ENCODE measurements at places on chromosomes 2 and 18. TPM values are rescaled to one million over a fixed set of nuclear protein-coding genes. Genes with fewer than 3 reads are reported as not detected.
A peak's percentile ranks its signal among the peaks of the same experiment; 100 is the strongest.

GRCh38 chr2:46557788-46558187 is 78.4 kb downstream of the TMEM247 start:
- DNase-seq, result no peak

DNA sequence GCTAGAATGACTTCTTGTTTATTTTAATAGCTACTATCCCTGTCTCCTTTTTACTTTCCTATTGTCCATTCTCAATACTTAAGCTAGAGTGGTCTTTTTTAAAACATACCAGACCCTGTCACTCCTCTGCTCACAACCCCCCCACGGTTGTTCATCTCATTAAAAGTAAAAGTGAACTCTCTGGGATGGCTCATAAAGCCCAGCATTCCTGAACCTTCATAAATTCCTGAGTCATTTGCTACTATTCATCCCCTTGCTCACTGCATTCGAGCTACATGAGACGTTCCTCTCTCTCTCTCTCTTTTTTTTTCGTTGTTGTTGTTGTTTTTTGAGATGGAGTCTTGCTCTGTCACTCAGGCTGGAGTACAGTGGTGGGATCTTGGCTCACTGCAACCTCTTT is 148.7 kb upstream of the DSEL start:
- DNase-seq, result no peak

The MRPS9 gene
- 30.6 TPM for total RNA-seq

The CXCR2 gene
- total RNA-seq, result not detected

GRCh38 chr2:212357606-212358005 is 181.0 kb downstream of the ERBB4 start:
- DNase-seq, result no peak

DNA sequence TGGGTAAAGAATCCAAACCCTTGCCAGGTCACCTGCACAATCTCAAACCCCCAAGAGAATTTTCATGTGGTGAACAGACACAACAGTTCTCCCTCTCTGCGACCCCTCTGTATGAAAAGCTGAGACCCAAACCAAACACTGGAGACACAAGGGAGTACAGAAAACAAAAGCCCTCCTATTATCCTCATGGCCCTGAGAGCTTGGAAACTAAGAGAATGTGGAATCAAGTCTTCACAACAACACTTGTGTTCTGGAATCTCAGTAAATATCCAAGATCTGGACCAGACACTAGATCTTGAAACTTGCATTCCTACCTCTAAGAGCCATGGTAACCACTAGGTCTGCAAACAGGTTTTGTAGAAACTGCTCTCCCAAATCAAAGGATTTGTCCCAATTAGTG is 50.1 kb upstream of the CCDC150 start:
- no peak for DNase-seq

GRCh38 chr2:26986576-26986975 is 16.1 kb downstream of the MAPRE3 start:
- DNase-seq, result no peak

DNA sequence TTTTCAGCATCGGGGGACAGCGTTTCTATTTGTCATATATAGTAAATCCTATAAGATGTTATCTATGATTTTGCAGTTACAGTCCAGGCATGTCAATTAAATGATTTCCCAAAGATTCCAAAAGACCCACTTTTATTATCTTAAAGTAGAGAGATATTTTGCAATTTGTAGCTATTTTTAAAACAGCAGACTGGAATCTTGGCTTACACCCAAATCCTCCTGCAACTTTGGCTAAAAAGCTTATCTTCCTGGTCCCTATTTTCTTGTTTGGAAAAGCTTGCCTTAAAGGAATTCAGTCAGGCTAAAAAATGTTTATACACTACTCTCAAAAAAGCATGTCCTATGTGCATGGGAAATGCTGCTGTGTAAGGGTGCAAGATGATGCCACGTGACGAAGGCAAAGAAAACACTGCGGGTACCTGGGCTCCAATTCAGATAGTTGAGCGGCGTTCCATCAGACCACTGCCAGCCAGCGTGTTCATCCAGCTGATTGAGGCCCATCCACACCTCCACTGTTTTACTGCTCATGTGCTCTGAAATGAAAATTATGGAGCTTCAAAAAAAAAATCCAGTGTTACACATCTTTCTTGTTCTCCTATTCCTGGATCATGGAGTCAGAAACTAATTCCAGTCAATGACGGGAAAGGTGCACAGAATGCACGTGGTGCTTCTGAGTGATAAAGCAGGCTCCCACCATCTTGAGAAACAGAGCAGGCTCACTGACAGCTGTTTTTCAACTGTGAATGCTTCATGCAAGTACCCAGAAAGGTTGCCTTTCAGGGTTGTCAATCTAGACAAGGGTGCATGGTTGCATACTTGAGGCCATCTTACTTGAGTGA is 33.8 kb downstream of the PLA2R1 start:
- no peak for DNase-seq

The CD28 gene
- total RNA-seq, result not detected

The SMIM21 gene
- total RNA-seq, result not detected

DNA sequence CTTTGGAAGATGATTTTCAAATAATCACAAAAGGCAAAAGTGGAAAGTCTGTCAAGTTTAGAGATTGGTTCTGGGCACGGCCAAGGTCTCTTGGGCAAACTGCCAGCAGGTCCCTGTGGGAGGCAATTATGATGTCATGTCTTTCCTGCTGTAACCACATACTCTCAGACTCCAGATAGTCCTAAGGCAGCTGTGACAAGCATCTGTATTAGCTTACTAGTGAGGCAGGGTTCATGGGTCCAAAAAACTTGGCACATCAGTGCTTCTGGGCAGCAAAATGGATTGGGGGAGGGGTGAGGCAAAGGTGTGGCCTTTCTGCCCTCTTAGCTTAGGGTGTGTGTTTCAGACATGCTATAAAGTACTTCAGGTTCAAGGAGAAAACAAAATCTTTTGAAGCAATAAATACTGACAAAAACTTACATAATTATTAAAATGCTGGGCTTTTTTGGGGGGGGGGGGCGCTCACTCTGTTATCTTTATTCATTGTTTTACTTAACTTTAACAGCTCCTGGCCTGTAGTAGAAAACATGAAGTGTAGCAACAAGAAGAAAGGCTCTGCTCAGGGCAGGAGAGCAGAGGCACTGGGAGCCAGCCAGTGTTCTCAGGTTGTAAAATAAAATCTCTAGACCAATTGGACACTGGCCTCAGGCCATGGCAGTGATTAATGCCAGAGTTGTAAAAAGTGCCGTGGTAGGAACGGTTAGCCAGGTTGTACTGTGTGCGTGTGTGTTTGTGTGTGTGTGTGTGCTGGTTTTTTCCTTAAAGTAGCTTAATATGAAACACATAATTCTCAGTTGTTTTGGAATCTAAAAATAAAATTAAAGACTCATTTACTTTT is 14.3 kb upstream of the TANC1 start:
- DNase-seq, result peak; percentile 89

- DNase-seq, result no peak
Measured at GRCh38 chr2:197986977-197987376, 182.6 kb downstream of the PLCL1 start.

GRCh38 chr2:120737340-120738101 is 1.9 kb downstream of the GLI2 start:
- peak; percentile 55 for DNase-seq

DNA sequence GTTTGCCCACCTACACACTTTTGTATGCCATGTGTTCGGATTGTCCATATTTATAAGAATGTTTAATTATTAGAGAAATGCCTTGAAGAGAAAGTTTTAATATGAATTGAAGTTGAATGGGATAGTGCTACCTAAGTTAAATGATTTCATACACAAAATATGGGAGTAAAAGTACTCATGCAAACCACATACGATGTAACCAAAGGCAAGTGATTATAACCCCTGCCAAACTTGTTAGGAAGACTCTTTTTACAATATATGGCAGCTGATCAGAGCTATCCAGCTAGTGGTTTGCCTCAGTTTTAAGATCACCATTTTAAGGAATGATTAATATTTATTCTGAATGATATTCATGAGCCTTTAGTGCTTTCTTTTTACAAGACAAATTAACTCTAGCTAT is 106.7 kb downstream of the MYO1B start:
- DNase-seq, result no peak

The CGREF1 gene
- total RNA-seq, result 9.3 TPM

DNA sequence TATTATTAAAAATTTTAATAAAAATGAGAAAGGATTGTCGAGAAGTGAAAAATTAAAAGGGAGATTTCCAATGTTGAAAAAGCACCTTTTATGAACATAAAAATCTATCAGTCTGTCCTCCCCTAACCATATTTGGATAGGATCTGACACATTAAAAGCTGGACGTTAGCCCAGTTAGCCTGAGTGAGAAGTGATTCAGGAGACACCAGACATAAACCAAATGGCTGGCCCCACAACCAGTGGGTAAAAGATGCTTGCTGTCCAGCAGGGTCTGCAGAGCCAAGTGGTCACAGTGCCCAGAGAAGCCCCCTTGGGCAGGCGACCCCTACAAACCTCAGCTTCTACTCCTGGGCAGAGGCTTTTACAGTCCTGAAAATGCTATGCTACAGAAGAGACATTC is 253.8 kb upstream of the LYPD1 start:
- no peak for DNase-seq

GRCh38 chr2:176879426-176879995 is 333.1 kb upstream of the HNRNPA3 start:
- no peak for DNase-seq

The MLPH gene
- 47.2 TPM for total RNA-seq

The MALL gene
- total RNA-seq, result 72.6 TPM

The TWSG1 gene
- total RNA-seq, result 24.8 TPM

The SERPINB4 gene
- not detected for total RNA-seq

- DNase-seq, result no peak
Measured at GRCh38 chr2:105792561-105792960, 47.8 kb downstream of the NCK2 start.

- DNase-seq, result no peak
Measured at GRCh38 chr2:61770298-61770697, 83.6 kb downstream of the FAM161A start.

- no peak for DNase-seq
Measured at GRCh38 chr2:129892360-129892759, 87.1 kb upstream of the RAB6C start.

GRCh38 chr2:70709275-70710037 is 58.5 kb downstream of the ADD2 start:
- DNase-seq, result no peak

DNA sequence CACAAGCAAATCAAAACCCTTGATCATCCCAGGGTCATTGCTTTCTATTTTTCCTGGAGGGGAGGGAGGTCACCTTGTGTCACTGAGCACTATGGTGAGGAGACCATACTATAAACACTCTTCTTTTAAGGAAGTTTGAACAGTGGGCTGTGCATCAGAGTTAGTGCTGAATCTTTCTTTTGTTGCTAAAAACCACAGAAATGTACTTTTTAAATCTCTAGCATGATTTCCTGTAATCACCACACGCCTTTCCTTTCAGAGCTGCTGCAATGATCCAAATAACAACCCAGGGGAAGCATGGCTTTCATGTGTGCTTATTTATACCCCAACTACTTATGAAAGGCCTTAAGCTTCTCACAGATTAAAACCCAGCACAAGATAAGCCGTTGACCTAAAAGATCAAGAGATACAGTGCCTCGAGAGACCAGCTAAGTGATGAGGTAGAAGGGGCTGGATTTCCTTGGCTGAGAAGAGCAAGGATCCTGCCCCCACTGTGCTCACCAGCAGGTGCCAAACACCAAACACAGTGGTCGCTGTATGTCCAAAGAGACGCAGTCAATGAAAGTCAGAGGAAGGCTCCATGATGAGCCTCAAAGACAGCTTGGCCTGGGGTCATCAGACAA is 34.7 kb downstream of the TRABD2A start:
- DNase-seq, result no peak

DNA sequence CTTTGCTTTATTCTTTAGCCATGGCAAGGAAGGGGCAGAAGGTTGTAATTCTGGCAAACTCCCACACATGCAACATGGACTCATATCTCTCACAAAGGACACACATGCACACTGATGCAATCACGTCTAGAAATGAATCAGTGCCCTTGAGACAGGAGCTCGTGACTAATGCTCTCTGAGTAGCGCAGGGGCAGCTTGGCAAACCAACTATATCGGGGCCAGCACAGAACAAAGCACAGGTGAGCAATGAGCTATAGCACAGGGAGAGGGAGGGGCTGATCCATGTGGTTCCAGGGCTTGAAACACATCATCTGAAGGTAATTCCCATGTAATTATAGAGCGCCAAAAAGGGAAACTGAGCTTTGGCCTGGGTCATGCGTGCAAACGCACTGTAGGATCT is 165.2 kb upstream of the KLF7 start:
- DNase-seq, result no peak

DNA sequence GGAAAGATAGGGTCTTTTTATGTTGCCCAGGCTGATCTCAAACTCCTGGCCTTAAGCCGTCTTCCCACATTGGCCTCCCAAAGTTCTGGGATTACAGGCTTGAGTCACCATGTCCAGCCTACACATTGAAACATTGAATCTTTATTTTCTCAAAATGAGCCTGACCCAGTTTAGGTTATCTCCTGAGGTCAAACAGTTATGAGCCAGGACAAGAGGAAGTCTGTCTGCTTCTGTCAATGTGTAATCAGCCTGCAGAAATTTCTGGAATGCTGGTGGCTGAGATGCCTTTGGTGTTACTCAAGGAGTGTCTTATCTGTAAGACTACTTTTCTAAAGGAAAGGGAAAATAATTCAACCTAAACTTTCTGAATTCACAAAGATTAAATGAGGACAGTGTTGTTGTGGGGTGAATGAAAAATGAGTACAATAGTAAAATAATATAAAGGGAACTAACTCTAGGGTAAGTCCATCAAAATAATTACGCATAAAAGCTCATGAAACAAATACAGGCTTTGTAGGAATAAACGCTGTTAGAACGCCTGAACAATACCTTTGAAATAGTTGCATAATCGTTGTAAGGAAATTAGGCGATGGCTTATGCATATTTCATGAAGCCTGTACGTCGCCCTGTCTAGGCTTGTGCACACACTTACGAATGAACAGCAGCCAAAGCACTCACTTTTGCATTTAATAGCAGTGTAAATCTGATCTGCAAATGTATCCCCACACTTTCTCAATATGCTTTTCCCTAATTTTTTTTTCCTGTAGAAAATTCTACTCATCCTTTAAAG is 260.8 kb downstream of the RDH14 start:
- DNase-seq, result peak; percentile 74

GRCh38 chr2:202377207-202377761 is 1.2 kb downstream of the BMPR2 start:
- peak; percentile 44 for DNase-seq

The MAP3K19 gene
- total RNA-seq, result not detected

GRCh38 chr2:40725040-40725439 is 273.1 kb upstream of the SLC8A1 start:
- no peak for DNase-seq

The LCT gene
- 1.4 TPM for total RNA-seq

The DRC1 gene
- not detected for total RNA-seq

DNA sequence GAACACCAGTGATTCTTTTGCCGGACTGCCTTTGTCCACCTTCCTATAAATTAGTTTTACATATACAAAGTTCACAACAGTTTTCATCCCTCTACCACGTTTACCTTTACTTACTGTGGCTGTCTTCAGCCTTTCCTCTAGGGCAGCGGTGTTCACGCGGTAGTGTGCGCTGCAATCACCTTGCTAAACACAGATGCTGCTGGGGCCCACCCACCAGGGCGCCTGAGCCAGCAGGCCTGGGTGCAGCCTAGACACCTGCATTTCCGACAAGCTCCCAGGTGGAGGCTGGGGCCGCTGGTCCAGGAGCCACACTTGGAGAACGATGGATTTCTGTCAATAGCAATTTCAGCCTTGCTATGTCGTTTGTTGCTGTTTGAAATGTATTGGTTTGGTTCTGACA is 83.1 kb downstream of the NDUFA10 start:
- no peak for DNase-seq

The HJURP gene
- total RNA-seq, result 58.5 TPM

Data from Calu3 (cell line).